Amygdala (tissue), 56 donors: ENCODE measurements at places on chromosomes 11 and 22.

DNA sequence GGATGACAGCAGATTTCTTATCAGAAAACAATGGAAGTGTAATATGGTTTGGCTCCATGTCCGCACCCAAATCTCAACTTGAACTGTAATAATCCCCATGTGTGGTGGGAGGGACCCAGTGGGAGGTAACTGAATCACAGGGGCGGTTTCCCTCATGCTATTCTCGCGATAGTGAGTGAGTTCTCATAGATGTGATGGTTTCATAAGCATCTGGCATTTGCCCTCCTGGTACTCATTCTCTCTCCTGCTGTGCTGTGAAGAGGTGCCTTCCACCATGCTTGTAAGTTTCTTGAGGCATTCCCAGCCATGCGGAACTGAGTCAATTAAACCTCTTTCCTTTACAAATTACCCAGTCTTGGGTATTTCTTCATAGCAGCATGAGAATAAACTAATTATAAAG lies 81.0 kb upstream of the SCUBE2 start:
- no peak for DNase-seq

DNA sequence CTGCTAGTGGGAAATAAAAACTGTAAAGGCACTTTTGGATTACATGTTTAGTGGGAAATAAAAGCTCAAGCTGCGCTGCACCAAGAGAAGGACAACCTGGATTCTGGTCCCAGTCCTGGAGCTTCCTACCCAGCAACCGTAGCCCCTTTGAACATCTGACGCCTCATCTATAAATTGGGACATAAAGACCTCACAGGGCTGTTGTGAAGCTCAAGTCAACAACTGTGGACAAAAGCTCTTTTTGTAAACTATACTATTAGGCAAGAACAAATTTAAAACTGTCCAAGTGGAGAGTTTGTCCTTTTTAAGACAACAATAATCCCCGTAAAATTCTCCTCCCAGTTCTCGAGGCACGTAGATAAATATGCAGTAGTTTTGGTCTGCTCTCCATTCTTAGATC lies 17.6 kb upstream of the PCF11 start:
- DNase-seq: no peak

DNA sequence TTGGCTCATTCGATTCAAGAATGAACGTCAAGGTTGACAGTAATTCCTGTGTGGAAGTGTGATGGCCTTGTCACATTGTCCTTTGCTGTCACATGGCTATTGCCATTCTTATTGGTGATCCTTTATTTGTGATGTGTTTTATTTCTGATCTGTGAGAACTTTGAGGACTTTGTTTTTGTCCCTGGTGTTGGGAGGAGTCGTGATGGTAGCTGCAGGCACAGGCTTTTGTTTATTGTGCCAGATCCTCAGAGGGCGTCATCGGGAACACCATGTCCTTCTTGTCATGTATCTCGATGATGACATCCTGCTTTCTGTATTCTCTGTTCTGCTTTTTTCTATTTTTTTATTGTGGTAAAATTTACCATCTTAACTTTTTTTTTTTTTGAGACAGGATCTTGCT lies 5.6 kb downstream of the PICK1 start:
- no peak for DNase-seq

DNA sequence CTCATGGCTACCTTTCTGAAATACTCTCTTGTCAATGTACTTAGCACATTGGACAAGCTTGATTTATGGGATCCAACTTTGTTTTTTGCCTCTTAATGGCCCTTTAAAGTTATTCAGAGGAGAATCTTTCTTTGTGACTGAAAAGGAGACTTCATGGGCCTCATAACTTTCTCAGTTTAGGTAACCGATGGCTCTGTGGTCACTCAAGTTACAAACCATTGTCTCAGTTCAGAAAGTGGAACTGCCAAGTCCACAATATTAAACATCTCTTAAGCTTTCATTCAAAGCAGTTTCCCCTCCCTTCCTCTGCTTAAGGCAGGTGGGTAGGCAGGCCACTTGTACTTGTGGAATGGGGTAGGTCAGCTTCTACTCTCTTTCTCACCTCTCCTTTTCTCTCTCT lies 12.3 kb upstream of the ARL14EP start:
- no peak for DNase-seq

DNA sequence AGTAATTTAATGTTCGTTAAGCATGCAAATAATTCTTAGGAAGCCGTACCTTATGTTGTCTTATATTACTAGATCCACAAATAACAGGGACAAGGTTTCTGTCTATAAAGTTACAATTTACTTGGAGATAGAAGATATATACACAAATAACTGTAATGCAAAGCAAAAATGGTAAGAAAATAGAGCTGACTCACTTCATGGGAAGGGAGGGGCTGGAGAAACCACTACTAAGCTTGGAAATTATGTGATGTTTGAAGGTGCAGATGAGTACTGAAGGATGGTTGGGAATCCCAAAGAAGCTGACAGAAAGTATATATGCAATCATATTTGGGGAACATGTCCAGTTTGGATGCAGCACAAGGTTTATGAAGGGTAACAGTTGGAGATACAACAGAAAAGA lies 4.0 kb downstream of the NPAT start:
- no peak for DNase-seq

DNA sequence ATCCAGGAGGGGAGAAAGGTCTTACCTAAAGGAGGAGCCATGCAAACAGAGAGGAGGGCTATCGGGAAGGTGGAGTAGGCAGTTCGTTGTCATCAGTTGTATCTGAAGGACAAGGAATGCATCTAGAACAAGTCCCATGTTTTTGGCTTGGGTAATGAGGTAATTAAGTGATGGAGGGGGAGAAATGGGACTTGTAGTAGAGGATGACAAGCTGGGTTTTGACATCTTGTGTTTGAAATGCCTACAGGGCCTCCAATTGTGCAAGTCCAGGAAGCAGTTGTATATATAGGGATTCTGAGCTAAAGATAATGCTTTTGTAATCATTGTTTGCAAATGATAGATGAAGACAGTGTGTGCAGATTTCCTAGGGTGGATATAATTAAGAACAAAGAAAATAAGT lies 622.8 kb downstream of the NTM start:
- DNase-seq: no peak

- DNase-seq: no peak
Measured at GRCh38 chr11:197741-198235, 4.9 kb downstream of the SCGB1C1 start.

- DNase-seq: no peak
Measured at GRCh38 chr11:126079621-126080124, 17.0 kb upstream of the CDON start.

DNA sequence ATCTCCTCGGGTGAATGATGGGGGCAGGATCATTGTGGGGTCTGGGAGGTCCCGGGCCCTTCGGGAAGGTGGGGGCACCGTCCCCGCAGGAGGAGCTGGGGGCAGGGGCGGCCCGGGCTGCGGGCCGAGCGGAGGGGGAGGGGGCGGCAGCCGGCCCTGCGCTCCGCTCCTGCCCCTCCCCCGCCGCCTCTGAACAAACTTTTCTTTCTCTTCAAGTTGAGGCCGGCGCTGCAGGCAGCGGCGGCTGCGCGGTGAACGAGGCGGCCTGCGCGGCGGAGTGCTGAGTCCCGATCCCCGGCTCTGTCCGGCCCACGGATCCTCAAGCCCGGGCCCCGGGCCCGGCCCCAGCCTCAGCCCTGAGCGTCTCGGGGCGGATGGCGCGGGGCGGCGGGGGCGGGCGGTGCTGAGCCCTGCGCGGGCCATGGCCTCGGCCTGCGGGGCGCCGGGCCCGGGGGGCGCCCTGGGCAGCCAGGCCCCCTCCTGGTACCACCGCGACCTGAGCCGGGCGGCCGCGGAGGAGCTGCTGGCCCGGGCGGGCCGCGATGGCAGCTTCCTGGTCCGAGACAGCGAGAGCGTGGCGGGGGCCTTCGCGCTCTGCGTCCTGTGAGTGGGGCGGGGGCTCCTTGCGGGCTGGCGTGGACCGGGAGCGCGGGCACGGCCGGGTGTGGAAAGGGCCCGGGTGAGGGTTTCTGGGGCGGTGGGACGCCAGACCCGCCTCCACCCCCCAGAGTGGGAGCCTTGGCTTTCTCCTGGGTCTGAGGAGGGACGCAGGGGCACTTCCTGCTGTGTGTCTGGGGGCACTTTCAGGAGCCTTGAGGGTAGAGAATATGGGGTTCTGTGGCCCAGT lies at the start of gene INPPL1:
Gene INPPL1, plus strand, starts transcription at position 204 of the 847 bp plus-strand sequence. Its CDS starts 218 bp downstream, at position 422.
- no peak for DNase-seq

- DNase-seq: no peak
Measured at GRCh38 chr22:37764622-37765021, 43.1 kb upstream of the GCAT start.

- peak; percentile 45 for DNase-seq
Measured at GRCh38 chr22:41833369-41834004, 582 bp downstream of the SREBF2 start.

- no peak for DNase-seq
Measured at GRCh38 chr11:78061921-78062311, 1.7 kb upstream of the THRSP start.

DNA sequence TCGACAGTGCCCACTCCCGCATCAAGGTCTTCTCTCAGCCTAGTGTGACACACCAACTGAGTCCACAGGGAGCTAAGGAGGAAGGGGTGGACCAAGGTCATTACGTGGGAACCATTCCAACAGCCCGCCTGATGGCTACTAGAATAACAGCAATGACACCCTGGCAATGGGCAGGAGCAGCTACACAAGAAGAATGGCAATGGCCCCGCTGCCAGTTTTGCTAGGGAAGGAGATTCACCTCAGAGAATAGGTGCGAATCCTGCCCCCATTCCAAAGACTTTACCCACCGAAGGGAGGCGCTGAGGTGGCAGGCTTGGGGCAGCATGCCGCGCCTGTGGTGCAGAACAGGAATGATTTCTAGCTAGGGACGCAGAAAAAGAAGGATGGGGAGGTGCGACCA lies 9.1 kb downstream of the WT1 start:
- no peak for DNase-seq

DNA sequence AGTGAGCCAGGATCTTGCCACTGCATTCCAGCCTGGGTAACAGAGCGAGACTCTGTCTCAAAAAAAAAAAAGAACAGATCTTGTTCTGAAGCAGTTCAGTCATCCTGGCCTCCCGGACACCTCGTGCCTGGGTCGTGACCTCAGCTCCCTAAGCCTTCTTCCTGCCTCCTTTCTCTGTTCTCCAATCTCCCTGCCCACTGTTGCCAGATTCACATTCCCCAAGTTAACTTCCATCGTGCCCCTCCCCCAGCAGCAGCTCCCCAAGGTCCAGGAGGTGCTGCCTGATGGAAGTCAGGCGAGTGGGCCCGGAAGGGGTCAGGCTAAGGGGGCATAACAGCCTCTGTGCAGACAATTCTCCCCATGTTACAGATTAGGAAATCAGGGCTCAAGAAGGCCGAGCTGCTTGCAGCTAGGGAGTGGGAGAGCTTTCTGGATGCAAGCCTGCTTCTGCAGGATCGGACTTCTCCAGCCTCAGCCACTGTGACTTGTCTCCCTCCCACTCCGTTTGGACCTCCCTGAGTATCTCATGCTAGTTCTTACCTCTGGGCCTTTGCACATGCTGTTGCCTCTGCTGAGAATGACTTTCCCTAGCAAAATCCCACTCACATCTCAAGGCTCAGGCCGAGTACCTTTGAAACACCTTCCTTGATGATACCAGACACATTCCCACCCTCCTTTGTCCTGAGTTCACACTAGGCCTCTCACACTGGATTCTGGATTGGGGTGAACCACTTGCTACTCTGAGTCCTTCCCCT lies 14.3 kb upstream of the TMEM184B start:
- no peak for DNase-seq

DNA sequence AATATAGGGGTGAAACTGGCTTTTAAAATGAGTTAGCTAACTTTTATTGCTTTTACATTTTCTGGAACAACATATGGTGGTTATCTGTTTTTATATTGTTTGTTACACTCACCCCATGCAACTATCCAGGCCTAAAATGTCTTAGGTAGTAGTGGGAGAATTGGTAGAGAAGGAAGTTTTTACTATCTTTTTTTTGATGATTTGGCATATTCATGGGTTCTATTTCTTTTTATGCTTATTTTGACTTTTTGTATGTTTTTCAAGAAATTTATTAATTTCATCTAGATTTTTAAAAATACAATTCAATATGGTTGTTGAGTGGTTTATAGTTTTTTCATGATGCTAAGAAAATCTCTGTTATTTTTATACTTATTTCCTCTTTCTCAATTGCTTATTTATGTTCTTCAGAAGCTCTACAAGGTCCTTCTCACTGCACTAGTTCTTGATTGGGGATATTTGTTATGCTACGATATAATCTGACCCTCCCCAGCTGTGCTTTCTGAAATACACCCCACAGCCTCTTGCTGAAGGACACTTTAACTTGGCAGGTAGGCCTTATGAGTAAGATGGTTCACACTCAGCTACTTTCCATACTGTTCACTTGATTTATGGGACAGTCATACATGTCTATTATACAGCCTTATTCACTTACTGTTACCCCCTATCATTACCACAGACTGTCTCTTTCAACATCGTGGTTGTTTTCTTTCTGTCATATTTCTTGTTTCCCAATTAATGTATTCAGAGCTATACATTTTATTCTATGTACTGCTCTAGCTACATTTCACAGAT lies 431.2 kb downstream of the METTL15 start:
- DNase-seq: no peak

DNA sequence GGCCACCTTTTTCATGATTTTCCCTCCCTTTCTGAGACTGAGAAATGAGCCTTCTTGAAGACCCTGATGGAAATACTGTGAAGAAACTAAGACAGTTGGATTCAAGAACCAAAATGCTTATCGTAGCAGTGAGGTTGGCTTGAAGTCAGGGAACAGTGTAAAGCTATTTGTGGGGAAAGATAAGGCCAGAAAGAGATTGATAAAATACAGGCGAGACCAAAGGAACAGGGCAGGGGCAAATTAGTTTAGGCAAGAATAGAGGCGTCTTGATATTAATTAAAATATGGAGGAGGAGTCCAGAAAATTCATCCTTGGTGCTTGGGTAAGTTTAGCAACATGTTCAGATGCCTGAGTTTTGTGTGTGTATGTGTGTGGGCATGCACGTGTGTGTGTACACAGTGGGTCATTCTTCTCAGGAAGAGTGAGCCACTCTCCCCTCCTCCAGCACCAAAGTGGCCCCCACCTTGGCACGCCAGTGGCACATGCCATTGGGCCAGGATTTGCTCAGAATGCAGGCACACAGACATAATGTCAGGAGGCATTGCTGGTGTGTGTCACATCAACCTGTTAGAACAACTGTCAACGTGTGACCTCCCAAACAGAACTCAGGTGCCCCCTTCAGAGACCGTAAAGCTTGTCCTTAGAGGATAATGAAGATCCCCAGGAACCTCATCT lies 3.9 kb upstream of the EHF start:
- DNase-seq: no peak

GRCh38 chr11:125148743-125149142 lies 15.8 kb upstream of the PKNOX2 start:
- no peak for DNase-seq

GRCh38 chr11:32437495-32438345 lies 2.4 kb upstream of the WT1 start:
- no peak for DNase-seq

GRCh38 chr22:21700822-21701221 lies 34.8 kb downstream of the YPEL1 start:
- DNase-seq: no peak

GRCh38 chr11:111602865-111603610 lies 789 bp downstream of the SIK2 start:
- peak; percentile 58 for DNase-seq

GRCh38 chr11:74442636-74443035 lies 24.7 kb downstream of the KCNE3 start:
- no peak for DNase-seq

DNA sequence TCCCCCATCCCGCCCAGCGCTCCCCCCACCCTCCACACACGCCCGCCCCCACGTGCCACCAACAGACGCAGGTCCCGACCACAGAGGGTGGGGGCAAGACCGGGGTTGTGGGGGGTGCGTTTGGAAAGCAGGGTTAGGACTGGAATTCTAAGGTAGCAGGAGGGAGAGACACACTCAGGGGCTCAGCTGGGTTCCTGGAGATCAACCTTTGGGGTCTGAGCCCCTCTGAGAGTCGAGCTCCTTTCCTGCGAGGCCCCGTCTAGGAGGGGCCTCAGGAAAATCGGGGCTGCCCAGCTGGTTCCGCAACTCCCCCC lies 429 bp downstream of the PGGHG start:
- DNase-seq: no peak
